Neuronal stem cell (in vitro differentiated cells): ENCODE measurements at places on chromosomes 13 and 19.
A peak's percentile ranks its signal among the peaks of the same experiment; 100 is the strongest.

DNA sequence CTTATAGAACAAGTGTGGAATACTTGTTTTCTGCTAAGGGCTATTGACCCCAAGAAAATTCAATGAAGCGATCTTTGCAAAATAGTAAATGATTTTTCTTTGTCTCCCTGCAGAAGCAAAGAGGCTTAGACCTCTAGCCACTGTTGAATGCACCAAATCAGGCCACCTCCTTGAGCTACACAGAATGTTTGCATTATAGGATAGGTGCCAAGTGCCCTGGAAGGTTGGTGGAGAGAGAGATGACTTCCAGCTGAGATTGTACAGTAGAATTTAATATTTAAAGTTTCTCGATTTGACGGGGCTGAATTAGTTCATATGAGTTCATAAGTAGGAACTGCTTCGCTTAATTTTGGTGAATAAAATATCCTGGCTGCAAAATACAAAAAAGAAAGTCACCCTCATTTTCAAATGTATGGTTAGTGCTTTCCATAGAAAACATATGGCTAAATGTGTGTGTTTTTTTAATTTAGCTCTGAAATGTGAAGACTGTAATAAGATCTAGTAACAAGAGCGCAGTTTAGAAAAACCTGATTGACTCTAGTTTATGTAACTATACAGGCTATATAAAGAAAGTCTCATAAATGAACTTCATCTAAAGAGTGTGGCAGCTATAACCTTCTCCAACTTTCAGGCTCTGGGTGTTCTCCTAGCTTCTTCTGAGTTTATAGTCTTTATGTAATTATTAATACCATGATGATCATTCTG is 41.6 kb downstream of the LRCH1 start:
- no peak for DNase-seq

DNA sequence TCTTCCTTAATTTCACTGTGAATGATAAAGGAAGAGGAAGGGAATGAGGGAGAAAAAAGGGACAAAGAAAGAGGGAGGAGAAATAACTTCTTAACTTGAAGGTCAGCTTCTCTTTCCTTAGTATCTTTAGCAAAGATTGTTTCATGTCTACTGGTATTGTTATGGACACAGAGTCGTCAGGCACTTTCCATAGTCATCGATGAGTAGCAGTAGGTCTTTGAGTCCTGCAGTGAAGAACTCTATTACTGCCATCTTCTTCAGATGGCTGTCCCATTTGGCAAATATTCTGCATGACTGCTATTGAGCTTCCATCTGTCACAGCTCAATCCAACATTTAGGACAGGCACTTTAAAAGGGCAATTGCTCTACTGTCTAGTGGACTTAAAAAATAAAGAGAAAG is 2463.1 kb downstream of the PCDH9 start:
- DNase-seq: no peak

- DNase-seq: peak; percentile 74
Observed at GRCh38 chr13:20182231-20182846, 10.4 kb downstream of the GJB2 start.

- no peak for DNase-seq
Observed at GRCh38 chr19:17457616-17458015, 3.1 kb downstream of the NXNL1 start.

DNA sequence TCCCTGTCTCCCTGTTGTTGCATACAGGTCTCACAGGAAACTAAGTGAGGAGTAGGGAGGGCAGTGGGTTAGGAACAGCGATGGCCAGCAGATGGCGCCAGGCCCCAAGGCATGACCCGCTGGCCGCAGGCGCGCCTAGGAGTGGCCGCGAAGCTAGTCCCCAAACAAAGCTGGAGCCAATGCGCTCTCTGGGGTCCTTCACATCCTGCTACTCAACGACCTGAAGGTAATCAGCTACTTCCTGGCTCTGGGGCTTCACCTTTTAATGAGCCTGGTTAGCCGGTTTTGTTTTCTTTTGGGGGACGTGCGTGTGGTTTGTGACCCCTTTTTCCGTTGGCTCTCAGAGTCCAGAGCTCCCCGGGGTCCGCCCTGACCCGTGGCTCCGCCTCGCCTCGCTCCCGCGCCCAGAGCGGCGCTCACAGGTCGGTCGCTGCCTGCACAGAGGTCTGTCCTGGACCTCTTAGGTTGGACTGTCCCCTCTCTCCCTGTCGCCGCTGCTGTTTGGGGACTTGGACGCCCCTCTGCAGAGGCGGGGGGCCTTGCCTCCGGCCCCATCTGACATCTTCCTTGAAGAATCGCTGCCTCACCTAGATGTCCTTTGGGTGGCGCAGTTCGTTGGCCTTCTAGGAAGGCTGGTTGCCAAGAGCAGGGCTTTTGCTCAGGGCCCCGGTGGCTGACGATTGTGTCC is 62.2 kb upstream of the GTF3A start:
- DNase-seq: peak; percentile 86

GRCh38 chr19:16889883-16890460 is 1.2 kb downstream of the F2RL3 start:
- DNase-seq: no peak

- DNase-seq: no peak
Observed at GRCh38 chr13:53138376-53139036, 109.9 kb downstream of the OLFM4 start.

GRCh38 chr13:37923236-37923635 is 53.7 kb upstream of the TRPC4 start:
- DNase-seq: no peak

DNA sequence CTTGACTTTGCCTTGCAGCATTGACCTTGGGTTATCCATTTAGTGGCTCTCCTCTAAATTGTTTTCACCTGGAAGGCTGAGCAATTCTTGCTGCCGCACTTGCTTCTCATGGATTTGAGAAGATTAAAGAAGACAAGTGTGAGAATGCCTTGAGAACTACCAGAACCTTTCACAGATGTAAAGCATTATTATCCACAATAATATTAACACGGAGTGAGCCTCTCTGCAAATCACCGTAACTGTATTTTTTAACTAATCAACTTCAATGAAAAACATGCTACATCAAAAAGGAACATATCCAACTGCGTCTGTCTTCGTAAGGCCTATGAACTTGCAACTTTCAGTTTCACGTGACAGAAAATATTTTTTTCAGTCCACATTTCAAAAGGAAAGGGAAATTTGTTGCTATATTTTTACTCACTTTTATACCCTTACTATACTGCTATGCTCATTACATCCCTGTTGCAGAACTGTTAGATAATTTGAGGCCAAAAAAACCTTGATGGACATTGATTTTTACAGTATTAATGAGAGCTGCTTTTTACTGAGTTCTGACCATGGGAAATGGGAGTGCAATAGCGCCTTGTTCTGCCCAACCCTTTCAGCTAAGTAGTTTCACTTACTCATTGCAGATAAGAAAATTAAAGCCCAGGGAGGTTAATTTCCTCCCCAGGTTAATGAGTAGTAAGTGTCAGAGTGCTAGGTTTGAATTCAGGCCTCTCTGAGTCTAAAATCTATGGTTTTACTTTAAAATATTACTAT is 93.8 kb upstream of the RAP2A start:
- no peak for DNase-seq

DNA sequence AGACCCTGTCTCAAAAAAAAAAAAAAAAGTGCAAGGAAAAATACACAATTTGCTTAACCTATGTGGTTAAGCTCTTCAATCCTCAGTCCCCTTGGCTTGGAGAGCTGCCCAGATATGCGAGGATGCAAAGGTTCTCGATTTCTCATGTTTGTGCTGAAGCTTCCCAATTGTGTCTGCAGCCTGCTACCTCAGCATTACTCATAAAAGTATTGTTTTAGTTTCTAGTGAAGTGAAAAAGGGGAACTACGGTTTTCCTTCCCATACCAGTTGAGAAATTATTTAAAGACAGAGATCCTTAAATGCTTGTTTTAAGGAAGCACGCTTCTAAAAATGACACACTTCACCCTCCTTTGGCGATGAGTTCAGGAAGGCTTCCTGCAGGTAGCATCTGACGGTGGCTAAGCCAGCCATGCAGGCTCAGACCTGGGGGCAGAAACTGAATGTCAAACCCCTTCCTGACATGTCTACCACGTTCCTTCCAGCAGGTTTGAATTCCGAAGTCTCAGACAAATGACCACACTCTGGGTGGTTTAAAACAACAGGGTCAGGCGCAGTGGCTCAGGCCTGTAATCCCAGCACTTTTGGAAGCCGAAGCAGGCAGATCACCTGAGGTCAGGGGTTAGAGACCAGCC is 47.9 kb downstream of the RUBCNL start:
- DNase-seq: no peak

GRCh38 chr19:8577247-8577646 is at the start of gene MYO1F:
MYO1F (minus strand) TSS chr19:8577442; CDS start chr19:8577309, 133 bp downstream.
- DNase-seq: no peak

DNA sequence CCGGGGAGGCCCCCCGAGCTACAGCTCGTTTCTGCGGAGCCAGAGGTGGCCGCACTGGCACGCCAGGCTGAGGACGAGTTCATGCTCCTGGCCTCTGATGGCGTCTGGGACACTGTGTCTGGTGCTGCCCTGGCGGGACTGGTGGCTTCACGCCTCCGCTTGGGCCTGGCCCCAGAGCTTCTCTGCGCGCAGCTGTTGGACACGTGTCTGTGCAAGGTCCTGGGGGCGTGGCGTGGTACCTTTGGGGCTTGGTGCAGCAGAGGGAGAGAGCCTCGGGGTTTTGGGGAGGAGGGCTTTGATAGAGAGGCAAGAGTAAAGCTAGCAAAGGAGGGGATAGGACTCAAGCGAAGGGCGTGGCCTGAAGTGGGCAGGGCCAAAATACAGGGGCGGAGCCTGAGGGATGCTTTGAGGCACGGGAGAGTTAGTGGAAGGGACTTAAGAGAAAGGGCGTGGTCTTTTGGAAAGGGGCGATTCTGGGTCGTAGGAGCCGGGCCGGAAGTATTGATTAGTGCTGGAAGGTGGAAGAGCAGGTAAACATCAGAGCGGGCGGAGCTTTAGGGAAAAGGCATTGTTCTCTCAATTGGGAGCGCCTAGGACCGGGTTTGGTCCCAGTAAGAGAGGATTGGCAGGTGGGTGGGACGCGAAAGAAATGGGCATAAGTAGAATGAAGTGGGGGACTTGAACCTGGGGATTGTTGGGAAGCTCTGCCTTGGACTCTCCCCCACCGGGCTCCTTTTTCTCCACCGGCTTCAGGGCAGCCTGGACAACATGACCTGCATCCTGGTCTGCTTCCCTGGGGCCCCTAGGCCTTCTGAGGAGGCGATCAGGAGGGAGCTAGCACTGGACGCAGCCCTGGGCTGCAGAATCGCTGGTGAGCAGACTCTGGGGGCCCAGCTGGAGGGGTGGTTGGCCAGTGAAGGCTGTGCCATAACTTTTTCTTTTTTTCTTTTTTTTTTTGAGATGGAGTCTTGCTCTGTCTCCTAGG is 1.2 kb downstream of the PPM1N start:
- peak; percentile 59 for DNase-seq

DNA sequence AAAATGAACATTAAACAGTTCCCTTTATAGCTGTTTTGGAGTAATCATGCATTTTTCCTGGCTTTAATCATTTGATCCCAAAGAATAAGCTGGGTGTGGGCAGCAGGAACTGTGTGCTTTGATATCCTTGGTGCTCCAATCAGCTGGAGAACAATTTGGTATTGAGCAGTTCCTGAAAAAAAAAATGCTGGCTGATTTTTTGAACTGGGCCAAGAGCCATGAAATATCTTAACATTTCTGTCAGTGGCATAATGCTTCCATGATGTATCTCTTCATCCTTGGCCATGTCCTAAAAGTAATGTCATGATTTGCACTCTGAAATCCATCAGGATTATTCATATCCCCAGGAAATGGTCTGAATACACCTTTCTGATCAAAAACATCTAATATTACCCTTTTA is 134.7 kb downstream of the LHFPL6 start:
- no peak for DNase-seq

DNA sequence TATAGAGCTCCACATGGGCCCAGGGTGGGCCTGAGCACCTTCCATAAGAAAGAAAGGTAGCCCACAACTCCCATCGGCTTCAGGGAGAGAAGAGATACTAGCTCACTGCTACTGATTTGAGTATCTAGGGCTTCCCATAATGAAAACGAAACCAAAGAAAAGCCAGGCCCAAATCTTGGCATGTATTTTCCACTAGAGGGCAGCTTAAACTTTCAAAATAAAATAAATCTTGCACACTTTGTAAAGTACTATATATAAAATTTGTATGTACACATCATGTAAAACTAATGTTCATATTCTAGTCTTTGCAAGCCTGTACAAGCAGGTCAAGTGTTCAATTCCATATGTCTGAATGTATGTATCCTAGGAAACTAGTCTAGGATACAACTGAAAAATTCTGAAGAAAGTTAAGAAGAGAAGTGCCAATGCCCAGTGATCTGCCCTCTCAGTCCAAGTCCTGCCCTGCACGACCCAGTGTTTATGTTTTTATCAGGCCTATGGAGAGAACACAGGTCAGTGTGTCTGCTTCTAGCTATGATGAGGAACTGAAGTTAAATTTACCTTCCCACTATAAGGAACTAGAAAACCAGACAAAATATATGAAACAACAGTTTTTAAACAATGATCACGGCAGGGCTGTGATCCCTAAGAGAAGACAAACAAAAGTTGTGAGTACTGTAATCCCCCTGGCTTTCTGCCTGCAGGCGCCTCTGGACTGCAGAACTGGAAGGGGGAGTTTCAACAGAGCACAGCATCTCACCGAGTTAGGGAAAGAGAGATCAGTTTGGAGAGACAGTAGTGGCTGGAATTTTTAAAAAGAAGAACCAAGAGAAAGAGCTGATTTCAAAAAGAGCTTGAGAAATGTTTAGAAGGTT is 475.7 kb downstream of the UQCRFS1 start:
- DNase-seq: no peak

DNA sequence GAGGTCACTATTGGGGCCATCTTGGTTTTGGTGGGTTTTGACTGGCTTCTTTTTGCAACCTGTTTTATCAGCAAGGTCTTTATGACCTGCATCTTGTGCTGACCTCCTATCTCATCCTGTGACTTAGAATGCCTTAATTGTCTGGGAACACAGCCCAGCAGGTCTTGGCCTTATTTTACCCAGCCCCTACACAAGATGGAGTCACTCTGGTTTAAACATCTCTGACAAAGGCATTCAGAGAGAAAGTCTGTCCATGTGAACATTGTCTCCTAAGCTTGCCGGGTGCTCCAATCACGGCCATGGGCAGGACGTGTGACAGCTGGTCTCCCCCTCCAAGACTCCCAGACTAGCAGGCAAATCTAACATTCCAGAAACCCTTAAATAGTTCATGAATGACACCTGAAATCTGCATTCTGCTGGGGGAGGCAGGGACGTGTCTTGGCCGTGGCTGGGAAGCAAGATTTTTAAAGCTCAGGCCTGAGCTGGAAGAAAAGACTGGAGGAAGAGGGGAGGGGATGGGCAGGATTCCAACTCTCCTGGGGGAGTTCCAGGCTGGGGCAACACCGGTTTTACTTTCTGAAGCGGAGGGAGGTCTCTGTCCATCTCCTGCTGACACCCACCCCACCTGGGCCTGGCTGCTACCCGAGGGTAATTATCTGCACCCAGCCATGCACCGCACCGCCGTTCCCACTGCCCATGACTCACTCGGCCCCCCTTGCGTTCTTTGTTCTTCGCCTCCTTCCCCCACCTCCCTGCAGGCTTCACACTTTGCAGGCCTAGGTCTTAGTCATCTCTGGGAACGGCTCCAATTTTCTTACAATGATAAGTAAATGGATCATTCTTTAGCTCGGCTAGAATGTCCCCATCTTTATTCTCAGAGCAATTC is 11.6 kb upstream of the OR1M1 start:
- peak; percentile 40 for DNase-seq
